ENCODE measurements at places on chromosomes 7 and 10.

GRCh38 chr10:133180192-133180964 lies 20.4 kb downstream of the KNDC1 start:
- DNase-seq: no peak

- DNase-seq: no peak
Observed at GRCh38 chr7:82965088-82966036, 197.3 kb downstream of the PCLO start.

DNA sequence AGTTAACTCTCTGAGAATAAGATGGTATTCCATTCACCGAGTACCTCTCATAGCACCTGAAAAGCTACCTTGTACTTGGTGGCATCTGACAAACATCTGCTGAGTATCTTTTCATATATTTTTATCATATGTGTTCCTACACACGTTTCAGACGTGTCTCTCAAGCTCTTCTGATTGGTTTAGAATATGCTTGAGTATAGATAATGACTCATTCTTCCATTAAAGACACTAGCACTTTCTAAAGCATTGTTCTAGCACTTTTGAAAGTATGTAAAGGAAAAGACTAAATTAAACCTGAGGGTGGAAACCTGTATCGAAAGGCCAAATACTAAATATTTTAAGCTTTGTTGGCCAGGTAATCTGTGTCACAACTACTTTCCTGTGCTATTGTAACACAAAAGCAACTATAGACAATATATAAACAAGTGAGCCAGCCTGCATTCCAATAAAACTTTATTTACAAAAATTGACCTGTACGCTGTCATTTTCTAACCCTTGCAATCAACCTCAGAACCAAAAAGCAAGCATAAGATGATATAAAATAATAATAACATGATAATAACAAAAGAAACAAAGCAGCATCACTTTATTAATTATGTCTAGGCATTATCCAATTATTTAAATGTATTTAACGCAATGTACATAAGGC lies 95.3 kb downstream of the DGKI start:
- no peak for DNase-seq

- no peak for DNase-seq
Observed at GRCh38 chr10:59934701-59935100, 28.3 kb upstream of the CCDC6 start.

Measured in stimulated activated CD4-positive, alpha-beta T cell treated with anti-CD3 and anti-CD28 coated beads, Interleukin-1b, Interleukin-23, amount 100 ng/mL, for 1 hour (primary cell).